NT2/D1 (cell line): ENCODE measurements at places on chromosomes 4 and X.
A peak's percentile ranks its signal among the peaks of the same experiment; 100 is the strongest.

- no peak for DNase-seq
Observed at GRCh38 chr4:149723065-149723464, 92.6 kb downstream of the IQCM start.

- DNase-seq = no peak
Observed at GRCh38 chrX:13719192-13719856, 15.1 kb downstream of the TRAPPC2 start.

- DNase-seq = no peak
Observed at GRCh38 chrX:8960957-8961468, 72.9 kb downstream of the FAM9B start.

DNA sequence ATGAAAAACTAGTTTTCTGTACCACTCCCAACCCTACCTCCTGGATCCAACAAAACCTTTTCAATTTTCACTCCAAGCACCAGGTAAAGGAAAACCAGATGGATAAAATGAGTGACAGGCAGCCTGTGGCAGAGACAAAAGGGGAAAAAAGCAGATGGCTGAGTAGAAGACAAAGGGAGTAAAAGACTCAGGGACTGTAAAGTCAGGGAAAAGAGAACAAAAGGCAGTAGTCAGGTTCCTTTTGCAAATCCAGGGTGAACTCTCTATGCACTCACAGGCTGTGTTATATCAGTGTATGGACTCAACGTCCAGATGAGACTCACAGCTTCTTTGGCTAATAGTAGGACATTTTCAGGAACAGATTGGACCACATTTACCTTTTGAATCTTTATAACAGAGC, 54.2 kb downstream of the QRFPR start:
- DNase-seq = no peak

DNA sequence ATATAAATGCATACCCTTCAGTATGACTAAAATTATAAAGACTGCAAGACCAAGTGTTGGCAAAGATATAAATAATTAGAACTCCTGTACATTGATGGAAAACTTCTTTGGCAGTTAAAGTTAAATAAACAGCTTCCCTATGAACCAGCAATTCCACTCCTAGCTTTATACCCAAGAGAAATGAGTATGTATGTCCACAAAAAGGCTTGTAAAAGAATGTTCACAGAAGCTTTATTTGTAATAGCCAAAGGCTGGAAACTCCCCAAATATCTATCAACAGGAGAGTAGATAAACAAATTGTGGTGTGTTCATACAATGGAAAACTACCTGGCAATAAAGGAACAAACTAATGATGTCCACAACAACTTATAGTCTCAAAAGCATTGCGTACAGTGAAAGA, 184.8 kb downstream of the AMELX start:
- DNase-seq = no peak

DNA sequence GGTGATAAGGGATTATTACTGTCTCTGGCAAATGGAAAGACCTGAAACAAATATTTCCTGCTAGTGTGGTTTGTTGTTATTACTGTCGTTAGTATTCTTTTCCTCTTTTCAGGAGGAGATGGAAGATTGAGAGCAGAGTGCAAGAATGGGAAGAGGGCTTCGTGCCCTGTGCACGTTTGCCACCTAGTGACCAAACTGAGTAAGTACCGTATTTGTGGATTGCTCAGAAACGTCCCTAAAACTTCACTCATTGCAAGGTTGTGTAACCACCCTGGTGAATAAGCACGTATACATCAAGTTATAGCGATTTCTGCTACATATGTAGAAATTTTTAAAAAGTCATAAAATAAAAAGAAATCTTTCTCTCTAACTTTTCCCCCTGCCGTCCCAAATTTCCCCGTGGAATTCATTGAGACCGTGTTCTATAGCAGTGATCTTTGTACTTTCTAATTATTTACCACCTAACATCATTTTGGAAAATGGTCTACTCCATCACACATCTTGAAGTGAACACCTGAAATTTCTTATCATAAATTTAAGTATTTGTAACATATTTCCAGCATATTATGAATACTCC, 24.3 kb downstream of the LINC00632 start:
- no peak for DNase-seq

DNA sequence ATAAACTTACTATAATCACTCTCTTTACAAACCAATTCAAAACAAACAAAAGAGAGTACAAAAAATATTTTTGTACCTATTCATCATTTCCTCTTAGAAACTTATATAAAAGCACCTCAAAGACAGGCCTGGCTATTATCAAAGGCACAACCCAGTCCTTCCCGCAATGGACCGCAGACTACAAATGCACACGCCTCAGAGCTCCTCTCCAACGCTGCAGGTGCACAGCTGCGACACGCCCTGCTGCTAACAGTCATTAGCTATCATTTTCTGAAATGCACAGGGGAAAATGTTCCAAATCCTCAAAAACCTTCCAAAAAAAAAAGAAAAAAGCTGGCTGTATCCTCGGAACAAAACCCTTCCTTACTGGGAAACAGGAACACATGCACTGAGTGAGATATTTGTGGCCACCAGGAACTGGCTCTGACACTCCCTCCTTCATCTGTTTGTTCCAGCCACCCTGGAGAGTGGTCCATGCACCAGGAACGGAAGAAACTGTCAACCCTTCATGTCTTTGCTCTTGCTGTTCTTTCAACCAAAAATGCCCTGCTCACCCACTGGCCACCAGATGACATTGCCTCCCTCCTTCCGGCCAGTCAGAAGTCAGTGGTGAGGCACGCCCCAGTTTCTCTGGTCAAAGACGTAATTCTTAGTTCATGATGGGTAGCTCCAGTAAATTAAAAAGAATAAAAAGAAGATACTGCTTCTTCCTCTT, 16.7 kb downstream of the IRF2 start:
- no peak for DNase-seq

DNA sequence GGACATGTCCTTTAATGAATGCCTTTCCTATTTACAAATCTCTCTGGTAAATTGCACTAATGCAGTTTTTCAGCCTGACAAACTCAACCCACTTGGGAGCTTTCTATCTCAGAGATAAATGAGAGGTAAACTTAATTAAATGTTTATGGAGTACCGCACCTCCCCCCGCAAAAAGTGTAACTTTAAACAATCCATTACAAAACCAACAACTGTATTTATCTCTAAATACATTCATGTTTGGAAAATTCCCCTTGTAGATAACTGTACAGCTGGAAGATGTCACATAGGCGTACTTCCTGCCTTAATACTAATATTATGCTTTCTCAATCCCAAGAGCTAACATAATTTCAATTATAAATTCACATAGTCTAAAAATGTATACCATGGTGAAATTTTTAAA, 215.5 kb downstream of the LDB2 start:
- DNase-seq = no peak

DNA sequence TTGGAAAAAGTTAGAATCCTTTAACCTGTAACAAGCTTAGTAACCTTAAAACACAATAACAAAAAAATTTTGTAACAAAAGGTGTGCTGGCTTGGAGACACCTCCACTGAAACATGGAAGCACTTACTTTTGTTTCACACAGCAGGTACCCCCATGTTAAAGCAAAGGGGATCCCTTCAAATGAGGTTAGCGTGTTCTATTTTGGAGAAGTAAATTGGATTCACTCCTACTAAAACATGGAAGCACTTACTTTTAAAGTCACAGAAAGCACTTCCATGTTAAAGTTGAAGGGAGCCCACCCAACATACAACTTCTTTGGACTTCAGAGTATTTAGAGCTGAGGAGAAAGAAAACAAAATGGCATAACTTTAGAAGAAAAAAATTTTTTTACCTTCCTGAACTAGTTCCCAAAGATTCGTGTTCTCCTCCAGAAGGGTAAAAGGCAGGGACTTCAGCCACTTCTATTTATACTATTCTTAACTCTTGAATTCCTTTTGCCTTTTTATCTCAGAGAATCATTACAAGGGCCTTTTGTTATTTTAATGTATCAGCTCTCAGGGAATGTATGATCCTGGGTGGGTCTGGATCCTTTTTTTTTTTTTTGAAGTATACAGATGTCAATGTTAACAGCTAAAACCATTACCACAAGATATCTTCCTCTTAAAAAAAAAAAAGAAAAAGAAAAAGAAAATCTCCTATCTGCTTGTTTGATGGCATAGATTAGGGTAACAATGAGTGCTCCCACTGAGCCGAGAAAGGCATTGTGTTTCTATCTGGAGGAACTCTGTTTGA, 11.5 kb downstream of the LARP7 start:
- DNase-seq = peak; percentile 82

- DNase-seq = no peak
Observed at GRCh38 chrX:22746081-22746480, 253.7 kb upstream of the DDX53 start.

GRCh38 chr4:170049766-170050165, 23.6 kb upstream of the MFAP3L start:
- no peak for DNase-seq

DNA sequence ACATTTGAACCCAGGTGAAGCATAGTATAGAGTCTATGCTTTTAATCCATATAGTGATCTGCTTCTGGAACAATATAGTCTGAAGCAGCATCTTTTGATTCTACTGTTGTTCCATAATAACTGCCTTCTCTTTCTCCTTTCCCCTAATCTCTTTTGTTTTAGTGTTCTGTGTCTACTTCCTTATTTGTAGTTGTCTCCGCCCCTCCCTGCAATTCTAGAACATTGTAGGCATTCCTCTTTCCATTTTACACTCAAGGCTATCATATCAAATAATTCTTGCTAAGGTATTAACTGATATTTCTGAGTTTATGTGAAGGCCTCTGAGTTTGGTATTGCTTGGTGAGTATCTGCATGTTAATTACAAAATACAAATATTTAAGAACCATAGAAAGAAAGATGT, 11.6 kb downstream of the BLTP1 start:
- no peak for DNase-seq

DNA sequence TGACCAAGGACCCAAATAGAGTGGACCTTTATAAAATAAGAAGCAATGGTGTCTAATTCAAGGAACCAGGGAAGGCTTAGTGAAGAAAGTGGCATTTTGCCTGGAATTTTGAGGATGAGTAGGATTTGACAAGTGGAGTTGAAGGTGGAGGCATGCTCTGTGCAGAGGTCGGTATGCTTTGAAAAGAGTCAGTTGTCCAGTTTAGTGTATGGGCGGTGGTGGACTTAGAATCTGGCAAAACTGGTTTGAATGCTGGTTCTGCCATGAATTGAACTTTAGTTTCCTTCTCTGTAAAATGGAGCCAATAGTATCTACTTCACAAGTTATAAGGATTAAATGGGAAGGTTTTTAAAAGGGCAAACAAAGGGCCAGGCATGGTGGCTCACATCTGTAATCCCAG, 29.7 kb downstream of the SEPTIN11 start:
- no peak for DNase-seq

- DNase-seq = no peak
Observed at GRCh38 chr4:120839974-120840751, 82.4 kb downstream of the PRDM5 start.

GRCh38 chr4:47873877-47874541, 36.1 kb upstream of the CORIN start:
- DNase-seq = no peak

- no peak for DNase-seq
Observed at GRCh38 chr4:121654738-121655137, 42.0 kb downstream of the ANXA5 start.

DNA sequence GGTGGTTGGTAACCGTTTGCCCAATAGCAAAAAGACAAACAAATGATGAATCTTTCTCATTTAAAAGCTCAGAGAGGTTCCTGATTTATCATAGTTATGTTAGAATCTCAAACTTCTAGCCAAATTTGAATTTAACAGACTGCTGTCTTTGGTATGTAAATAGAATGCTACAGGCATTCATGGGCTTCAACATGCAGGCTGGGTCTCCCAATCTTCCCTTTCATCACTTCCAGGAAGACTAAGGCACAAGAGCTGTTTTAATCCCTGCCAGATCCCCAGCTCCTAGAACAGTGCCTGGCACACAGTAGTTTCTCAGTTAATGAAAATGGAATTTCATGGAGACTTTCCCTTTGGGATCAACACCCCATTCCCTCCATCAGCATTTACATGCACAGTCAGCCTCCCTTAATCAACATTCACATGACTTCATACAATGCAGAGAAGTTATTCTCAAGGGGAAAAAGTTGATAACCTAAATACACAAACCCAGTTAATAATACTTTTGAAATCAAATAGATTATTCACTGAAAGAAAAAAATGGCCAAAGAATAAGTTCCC, 107.6 kb upstream of the C1QTNF7 start:
- DNase-seq = peak; percentile 9

DNA sequence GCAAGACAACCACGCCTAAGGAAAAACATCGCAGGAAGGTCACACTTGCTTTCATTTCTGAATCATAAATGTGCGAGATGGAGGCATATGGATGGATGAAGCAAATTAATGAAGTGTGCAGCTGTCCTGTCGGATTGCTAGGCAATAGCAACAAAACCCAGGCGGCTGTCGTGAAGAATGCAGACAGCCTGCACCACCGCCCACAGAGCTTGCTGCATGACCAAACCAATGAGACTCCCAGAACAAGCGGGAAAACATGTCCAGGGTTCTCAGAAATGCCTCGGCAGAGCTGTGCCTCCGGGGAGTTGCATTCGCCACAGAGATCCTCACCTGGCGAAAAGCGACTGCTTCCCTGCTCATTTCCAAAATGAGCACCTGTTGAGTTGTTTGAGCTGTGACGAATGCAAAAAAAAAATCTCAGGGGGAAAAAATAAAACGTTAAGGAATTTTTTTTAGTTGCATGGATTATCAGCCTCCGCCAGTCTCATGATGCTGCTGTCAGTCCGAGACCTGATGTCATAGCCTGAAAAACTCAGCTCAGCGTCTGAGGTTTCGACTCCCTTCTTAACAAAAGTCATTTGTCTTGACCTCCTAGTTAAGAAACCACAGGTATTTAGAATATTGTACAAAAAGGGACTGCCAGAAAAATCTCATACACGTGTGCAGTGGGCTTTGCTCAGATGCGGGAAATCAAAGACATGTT, 155.5 kb upstream of the MXRA5 start:
- no peak for DNase-seq

DNA sequence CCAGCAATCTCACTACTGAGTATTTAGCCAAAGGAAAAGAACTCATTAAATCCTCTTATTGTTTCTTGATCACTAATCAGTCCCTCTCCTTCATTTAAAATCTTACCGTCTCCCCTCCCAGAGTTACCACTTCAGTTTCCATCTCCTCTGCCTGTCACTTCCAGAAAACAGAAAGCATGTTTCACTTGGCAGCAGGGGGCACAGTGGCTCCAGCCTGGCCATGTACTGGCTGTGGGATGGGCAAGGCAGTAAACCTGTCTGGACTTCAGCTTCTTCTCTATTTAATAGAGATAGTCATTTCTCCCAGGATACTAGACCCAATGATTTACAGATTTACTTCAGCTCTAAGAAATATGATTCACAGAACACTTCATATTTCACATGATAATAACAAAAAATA, 63.2 kb downstream of the CD40LG start:
- no peak for DNase-seq

GRCh38 chr4:9703391-9703790, 78.0 kb upstream of the DRD5 start:
- peak; percentile 68 for DNase-seq
